GM10248 (cell line): ENCODE measurements at places on chromosomes 11 and 22.

- no peak for DNase-seq
These were observed 50.6 kb downstream of the WNT11 start for GRCh38 chr11:76155500-76156227.

GRCh38 chr11:68255526-68255925, 16.2 kb downstream of the C11orf24 start:
- DNase-seq, result no peak

DNA sequence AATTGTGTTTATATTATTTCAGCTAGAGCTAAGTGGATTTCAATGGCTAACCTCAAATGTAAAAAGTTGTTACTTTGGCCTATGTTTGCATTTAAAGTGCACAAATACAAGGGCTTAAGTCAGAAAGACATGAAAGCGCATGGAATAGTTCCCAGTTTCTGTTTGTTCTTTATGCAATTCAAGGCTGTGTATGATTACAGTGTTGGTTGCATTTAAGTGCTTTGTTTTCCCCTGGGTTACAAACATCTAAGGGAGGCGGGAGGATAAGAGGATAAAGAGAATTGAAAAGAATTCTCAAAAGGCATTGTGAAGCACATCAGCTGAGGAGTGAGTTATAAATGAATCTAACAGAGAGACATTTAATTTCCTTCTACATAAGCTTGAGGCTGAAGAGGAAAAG, 453.4 kb downstream of the NTM start:
- DNase-seq, result no peak

DNA sequence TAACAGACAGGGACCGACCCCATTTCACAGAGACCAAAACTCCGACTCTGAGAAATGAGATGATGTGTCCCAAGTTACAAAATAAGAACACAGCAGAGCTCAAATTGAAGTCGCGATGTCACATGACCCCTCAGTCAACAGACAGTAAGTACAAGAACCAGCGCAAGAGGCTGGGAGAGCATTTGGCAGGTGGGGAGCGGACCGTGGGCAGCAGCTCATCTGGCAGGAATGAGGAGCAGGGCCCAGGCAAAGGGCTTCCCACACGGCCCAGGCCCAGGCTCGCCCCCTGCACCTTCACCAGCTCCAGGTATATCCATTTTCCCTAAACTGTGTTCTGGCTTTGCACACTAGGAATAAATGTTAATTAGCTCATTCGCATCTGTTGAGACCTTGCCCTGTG, 34.3 kb downstream of the SCUBE1 start:
- DNase-seq, result no peak

DNA sequence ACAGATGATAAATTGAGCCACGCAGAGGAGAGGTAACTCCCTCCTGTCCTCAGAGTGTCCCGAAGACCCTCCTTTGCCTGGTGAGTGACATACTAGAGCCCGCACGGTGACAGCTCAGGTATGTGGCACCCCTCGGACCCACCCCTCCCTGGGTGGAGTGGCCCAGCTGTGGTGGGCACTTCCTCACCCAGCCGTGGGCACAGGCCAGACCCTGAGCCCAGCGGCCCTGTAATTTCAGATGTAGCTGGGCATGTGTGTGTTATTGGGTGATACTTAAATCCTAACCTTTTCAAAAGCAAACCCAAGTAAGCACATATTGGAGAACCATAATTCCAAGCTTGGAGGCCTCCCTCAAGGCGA, 93.2 kb downstream of the WNT7B start:
- DNase-seq, result no peak

DNA sequence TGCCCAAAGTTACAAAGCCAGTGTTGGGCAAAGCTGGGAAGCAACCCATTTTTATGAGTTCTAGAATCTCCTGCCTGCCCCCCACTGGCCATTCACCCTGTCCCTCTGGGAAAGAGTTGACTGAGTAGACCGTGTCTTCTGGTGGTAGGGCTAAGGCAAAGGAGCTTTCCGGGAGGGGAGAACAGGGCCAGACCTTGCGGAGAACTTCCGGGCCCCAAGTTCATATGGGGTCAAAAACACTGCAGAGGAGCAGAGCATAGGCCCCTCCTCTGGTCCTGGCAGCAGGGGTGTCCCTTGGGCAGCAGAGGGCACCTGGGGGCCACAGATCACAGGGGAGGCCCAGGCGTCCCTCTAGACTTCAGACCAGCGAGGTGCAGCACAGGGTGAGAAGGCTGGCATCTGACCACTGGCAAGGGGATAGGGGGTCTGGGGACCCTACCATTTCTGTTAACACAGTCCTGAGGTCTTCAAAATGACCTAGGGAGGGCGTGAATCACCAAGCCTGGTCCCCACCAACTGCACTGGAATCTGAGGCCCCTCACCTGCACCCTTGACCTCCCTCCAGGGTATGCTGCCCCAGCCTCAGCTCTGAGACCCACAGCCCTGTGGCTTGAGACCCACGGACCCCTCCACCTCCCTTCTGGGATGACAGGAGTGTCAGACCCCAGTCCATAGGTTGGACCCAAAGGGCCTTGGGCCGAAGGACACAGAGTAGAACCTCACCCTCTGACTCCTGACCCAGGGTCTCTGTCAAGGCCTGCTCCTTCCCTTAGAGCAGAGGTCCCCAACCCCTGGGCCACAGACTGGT, 1.3 kb upstream of the ARAP1 start:
- DNase-seq, result no peak

GRCh38 chr22:25069758-25070481, 117.4 kb downstream of the KIAA1671 start:
- DNase-seq, result no peak

DNA sequence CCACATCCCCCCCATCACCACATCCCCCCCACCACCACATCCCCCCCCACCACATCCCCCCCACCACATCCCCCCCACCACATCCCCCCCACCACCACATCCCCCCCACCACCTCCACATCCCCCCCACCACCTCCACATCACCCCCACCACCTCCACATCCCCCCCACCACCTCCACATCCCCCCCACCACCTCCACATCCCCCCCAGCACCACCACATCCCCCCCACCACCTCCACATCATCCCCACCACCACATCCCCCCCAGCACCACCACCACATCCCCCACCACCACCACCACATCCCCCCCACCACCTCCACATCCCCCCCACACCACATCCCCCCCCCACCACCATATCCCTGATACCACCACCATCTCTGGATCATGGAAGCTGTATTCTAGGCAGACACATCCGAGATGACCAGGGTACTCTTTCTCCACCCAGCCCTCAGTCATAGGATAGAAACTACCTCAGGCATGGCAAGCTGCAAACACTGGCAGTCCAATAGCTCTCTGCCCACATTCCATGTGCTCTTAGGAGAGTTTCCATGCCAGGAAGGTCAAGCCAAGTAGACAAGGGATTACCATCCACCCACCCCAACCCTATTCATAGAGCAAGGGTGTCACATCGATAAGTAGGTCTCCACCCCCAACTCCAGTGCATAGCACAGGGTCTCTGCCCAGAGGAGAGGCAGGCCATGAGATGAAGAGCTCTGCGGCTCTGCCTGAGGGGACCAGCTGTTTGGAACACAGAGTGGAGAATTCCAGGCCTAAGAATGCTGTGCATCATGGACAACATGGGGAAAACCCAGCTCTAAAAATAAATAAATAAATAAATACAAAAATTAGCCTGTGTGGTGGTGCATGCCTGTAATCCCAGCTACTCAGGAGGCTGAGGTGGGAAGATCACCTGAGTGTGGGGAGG, 33.0 kb upstream of the TEAD1 start:
- peak; percentile 35 for DNase-seq

- DNase-seq, result no peak
These were observed 6.1 kb upstream of the RNASEH2C start for GRCh38 chr11:65726660-65727059.

- DNase-seq, result no peak
These were observed 177.9 kb downstream of the ETS1 start for GRCh38 chr11:128409476-128409875.

DNA sequence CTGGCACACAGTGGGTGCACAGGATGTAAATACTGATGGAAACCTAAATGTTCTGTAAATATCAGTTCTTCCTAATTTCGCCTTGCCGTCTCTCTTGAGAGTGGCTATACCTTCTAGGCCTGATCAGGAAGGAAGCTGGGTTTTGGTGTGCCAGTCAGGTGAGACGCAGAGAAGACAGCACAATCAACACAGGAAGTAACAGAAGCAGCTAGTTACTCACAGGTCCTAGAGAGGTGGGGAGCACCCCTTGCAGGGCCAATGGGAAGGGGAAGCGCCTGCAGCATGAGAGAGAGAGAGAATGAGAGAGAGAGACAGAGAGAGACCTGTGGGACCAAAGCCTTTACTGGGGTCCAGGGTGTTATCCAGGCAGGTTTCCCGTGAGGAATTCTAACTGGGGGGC, 80.8 kb downstream of the FBLN1 start:
- DNase-seq, result no peak

- peak; percentile 100 for DNase-seq
These were observed 19.3 kb downstream of the RRP7A start for GRCh38 chr22:42500161-42500835.

- no peak for DNase-seq
These were observed 267.6 kb upstream of the ARHGAP42 start for GRCh38 chr11:100419518-100419917.

DNA sequence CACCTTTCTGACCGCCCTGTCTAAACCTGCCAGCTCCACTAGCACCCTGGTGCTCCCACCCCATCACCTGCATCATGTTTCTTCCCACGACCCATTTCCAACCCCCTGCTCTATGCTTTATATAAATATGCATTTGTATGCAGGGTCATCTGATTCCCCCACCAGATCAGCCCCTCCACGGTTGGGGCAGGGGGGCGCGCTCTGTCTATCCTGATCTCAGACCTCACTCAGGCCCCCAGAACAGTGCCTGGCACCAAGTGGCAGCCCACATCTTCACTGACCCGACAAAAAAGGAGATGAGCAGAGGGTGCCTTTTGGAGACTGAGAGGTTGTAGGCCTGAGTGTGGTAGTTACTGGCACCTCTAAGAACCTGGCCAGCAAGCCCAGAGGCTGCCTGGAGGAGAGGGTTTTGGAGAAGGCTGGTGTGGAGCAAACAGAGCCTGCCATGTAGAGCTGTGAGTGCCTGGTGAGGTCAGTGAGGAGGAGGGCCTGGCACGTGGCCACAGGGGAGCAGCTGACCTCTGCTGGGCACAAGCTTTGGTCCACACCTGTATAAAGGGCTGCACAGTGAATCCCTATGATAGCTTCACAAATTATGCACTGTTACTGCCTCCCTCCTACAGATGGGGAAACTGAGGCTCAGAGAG, 86.3 kb upstream of the RTL6 start:
- DNase-seq, result no peak

GRCh38 chr11:29978549-29978948, 38.3 kb downstream of the KCNA4 start:
- DNase-seq, result no peak

DNA sequence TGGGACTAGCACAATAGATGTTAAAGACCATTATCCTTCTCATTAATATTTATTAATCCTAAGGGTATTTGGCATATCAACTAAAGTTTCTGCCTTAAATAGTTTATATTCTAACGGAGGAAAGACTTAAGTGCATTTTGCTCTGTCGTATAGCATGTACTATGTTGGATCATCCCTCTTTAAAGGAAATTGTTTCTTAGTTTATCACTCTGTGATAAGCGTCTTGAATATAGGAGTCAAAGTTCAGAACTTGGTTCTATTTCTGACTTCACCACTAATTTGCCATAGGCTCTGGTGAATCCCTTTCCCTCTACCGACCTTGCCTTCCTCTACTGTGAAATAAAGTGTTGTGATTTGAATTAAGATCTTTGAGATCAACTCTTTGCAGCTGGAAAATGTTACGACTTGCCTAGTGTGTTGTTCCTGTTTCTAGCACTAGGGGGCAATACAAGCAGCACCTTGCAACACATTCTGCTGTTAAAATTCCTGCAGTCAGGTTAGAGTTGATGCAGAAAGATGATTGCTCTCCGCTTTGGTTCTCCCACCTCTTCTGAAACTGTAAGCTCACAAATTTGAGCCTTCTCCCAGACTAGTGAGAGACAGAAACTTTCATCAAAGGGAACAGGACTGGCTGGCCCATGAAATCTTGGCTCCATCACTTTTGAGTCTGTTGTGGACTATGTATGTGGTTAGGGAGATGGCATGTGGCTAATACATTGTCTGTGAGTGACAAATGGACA, 27.8 kb upstream of the ZNRF3 start:
- DNase-seq, result peak; percentile 69

DNA sequence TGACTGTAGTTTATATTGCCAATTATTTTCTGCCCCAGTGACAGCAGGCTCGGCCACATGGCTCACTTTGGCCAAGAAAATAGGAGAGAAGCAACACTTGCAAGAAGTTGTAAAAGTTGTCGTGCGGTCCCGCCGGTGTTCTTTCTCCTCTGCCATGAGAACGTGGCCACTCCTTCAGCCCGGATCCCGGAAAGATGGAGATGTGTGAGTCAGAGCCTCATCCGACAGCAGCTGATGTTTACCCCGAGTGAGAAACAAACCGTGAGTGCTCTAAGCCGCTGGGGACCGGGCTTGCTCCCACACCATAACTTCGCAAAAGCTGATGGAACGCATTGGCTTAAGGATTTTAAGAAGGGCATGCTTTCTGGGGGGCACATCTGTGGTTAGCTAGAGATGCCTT, 157.0 kb downstream of the CACNA1I start:
- no peak for DNase-seq

DNA sequence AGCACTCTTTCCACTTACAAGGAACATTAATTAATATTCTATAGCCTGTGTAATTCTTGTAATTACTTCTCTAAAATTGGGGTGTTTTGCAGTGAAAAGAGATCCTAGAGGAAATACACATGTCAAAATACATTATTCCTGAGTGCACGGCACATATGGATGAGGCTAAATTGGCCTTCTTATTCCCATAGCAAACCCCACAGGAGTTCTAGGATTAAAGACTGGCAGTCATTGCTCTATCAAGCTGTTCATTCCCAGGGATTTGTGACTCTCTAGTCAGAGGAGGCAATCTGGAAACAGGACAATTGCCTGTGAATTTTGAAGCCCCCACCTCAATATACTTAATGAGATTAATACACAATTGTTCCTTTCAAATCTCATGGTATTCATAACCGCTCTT, 145.9 kb upstream of the OPCML start:
- no peak for DNase-seq

- no peak for DNase-seq
These were observed 18.6 kb downstream of the PHLDB1 start for GRCh38 chr11:118625976-118626375.

DNA sequence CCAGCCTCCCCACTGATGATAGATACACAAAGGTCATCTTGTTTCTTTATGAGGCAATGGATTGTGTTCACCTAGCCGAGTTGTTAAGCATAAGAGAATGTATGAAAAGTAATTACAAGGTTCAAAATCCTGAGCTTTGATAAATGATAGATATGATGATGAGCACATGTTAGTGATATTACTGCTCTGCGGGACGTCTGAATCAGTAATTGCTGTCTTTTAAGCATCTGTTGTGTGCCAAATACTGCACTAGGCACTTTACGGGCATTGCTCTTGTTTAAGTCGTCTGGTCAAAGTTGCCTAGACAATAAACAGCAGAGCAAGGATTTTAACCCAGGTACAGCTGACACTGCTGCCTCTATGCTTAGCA, 559 bp upstream of the RNF141 start:
- no peak for DNase-seq

GRCh38 chr11:119169282-119169719, 776 bp downstream of the NLRX1 start:
- DNase-seq, result peak; percentile 70

GRCh38 chr11:76369406-76369805, 11.5 kb downstream of the THAP12 start:
- DNase-seq, result no peak
